Fibroblast of pulmonary artery (primary cell): ENCODE measurements at places on chromosomes 16 and 17.

DNA sequence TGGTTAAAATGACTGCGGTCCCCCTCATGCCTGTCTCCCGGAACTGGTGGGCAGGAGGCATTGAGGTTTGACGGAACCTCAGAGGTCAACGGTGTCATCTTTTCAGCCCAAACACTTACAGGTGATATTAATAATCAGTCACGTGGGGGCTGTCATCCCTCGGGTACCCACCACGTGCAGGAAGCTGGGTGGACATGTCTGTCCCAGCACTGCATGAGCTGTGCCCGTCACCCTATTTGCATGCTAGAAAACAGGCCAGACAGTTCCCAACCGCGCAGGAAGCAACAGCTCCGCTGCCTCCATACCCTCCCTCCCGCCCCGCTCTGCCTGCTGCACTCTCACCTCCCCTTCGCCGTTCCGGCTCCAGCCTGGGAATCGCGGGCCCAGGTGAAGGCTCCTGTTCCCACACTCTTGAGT, 1.4 kb downstream of the SYNGR3 start:
- DNase-seq: no peak

GRCh38 chr17:40694584-40694983, 9.0 kb downstream of the KRT24 start:
- DNase-seq: no peak

GRCh38 chr17:75447951-75448856, 8.2 kb upstream of the TMEM94 start:
- peak; percentile 35 for DNase-seq

DNA sequence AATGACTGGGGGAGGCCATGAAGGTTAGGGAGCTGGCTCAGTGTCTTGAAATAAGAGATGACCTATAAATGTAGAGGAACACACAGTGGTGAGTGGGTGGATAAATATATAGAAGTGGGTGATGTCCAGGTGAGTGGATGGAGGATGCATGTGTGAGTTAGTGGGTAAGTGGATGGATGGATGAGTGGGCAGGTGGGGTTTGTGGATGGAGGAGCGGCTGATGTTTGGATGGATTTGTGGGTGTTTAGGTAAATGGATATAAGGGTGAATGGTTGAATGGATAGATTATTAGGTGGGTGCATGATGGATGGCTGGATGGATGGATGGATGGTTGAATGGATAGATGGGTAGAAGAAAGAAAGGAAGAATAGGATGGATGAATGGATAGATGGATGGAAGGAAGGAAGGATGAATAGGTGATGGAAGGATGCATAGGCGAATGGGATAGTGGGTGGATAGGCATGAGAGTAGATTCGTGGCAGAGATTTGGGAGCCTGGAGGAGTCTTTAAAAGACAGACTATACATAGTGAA, 19.1 kb upstream of the TAC4 start:
- DNase-seq: no peak

DNA sequence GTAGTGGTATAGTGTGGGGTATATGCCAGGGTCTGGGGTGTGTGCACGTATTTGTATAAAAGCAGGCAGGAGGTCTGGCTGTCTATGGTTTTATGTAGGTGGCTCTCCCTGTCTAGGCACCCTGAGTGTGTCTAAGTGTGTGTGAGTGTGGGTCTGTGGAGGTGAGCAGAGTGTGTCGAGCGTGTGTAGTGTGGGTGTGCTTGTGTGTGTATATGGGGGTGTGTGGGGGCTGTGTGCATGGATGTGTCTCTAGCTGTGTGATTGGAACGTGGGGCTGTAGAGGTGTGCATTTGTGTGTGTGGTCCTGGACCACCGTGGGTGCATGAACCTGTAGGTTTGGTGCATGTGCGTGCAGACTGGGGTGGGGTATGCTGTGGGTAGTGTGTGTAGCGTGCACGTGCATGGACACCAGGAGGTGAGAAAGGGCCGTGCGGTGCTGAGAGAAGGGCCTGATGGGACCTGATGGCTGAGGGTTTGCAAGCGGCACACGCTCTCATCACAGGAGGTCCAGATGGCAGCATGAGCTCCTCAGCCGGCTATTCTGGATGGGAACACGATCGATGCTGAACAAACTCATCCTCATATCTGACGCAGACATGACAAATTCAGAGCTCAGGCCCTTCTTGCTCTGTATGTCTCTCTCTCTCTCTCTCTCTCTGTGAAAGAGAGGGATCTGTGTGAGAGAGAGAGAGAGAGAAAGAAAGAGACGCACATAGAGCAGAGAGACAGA, 27.7 kb downstream of the SPACA3 start:
- no peak for DNase-seq

GRCh38 chr17:13597723-13598347, 3.9 kb downstream of the HS3ST3A1 start:
- DNase-seq: peak; percentile 74

DNA sequence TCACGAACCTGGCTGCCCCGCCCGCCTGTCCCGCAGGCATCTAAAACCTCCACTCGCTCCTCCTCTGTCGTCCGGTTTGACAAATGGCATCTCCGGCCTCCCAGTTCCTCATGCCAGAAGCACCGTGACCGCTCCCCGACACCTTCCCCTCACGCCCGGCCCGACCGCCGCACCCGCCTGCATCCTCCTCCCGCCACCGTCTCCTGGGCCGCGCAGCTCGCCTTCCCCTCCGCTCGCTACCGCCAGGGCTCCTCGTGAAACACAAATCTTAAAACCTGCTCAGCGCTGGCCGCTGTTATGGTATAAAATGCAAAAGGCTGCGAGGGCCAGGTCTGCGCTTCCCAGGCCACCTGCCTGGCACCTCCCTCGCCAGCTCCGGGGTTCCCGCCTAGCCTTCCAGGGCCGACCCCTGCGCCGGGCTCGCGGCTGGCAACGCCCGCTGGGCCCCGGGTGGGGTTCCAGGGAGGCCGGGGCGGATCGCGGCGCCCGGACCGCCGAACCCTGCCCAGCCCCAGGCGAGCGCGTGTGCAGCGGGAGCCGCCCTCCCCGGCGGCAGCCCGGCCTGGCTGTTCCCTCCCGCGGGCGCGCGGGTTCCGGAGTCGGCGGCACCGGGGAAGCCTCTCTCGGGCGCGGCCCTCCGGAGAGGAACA, 488 bp downstream of the SPSB3 start:
- DNase-seq: no peak
